Mesothelial cell of epicardium (in vitro differentiated cells): ENCODE measurements at places on chromosomes 7 and 10.

DNA sequence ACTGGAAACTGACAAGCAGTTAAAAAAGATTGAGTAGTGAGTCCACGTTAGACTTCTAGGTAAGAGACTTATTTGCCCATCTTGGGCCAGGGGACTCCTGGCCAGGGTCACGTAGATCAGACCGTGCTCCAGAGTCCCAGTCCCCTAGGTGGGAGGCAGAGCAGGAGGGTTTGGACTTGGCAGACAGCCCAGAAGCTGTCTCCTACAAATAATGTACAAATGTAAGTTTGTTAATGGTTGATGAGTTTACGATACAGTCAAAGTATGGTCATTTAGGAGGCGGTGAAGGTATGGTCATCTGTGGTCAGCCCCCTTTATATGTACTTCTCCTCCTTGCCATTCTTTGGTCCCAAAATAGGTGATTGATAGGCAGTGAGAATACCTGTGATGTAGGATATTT, 28.2 kb downstream of the INPP5F start:
- no peaks in the 10 kb centered on the region for H3K27me3 ChIP-seq
- peaks cover 4% of the 10 kb centered on the region for H3K36me3 ChIP-seq
- H3K4me3 ChIP-seq, result no peak overlapping the region
- peaks cover 36% of the 10 kb centered on the region for H3K4me1 ChIP-seq
- DNase-seq, result no peak

GRCh38 chr7:77960336-77960735, 161.8 kb downstream of the PHTF2 start:
- H3K4me3 ChIP-seq, result no peak overlapping the region
- H3K4me1 ChIP-seq, result peaks cover 6% of the 10 kb centered on the region
- peaks cover 4% of the 10 kb centered on the region for H3K36me3 ChIP-seq
- H3K27ac ChIP-seq, result no peak overlapping the region
- no peak for DNase-seq

- H3K4me1 ChIP-seq, result peaks cover 7% of the 10 kb centered on the region
- no peak overlapping the region for H3K4me3 ChIP-seq
- DNase-seq, result no peak
- H3K36me3 ChIP-seq, result peaks cover 24% of the 10 kb centered on the region
- H3K27me3 ChIP-seq, result no peaks in the 10 kb centered on the region
Observed at GRCh38 chr10:75179657-75180177, 30.9 kb upstream of the VDAC2 start.

GRCh38 chr7:142866361-142867096, 11.7 kb downstream of the EPHB6 start:
- H3K36me3 ChIP-seq, result peaks cover 14% of the 10 kb centered on the region
- no peaks in the 10 kb centered on the region for H3K27me3 ChIP-seq
- DNase-seq, result no peak
- no peak overlapping the region for H3K4me3 ChIP-seq
- no peak overlapping the region for H3K27ac ChIP-seq
